Neural progenitor cell (in vitro differentiated cells): ENCODE measurements at places on chromosomes 7 and 10. TPM values are rescaled to one million over a fixed set of nuclear protein-coding genes. Genes with fewer than 3 reads are reported as not detected.

The KEL gene
- total RNA-seq = 2.0 TPM in 1 of 2 replicates, not detected in the other

The ADAP1 gene
- total RNA-seq = 0.30 and 2.0 TPM in 2 replicates

The SPAG6 gene
- 0.71 and 2.3 TPM in 2 replicates for total RNA-seq

The TDRD1 gene
- 0.04 TPM in 1 of 2 replicates, not detected in the other for total RNA-seq

The STEAP1 gene
- 1.5 and 2.3 TPM in 2 replicates for total RNA-seq

The NKX6-2 gene
- total RNA-seq = not detected in 2 replicates
